Occipital lobe (tissue), 3 donors: ENCODE measurements at places on chromosomes 16 and 17. TPM values are rescaled to one million over a fixed set of nuclear protein-coding genes. Genes with fewer than 3 reads are reported as not detected.

SLC5A10 gene
- not detected for total RNA-seq

KRT10 gene
- total RNA-seq = 1.9 TPM

TEN1 gene
- total RNA-seq = 7.3 TPM

KRTAP9-8 gene
- not detected for total RNA-seq

C1QL1 gene
- total RNA-seq = 4.1 TPM

DNA sequence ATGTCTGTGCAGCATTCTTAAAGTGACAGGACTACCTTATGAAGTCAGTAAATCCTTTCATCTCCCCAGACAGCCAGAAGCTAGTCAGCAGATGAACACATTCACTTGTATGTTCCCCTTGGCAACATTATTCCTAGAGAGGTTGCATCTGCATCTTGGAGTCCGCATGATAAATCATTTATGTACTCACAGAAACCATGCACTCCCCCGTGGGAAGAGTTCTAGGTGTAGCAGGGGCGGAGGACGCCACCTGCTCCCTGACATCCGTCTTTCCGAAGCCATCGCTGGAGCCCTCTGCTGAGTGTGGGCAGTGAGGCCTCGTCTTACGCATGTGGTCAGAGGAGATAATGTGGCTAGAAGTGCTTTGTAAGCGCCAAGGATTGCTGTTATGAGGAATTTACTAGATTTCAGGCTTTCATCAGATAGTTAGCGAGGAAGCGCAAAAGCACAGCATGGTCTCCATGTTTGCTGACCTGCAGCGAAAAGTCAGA lies 144.5 kb downstream of the RPTOR start:
- DNase-seq = no peak

DNA sequence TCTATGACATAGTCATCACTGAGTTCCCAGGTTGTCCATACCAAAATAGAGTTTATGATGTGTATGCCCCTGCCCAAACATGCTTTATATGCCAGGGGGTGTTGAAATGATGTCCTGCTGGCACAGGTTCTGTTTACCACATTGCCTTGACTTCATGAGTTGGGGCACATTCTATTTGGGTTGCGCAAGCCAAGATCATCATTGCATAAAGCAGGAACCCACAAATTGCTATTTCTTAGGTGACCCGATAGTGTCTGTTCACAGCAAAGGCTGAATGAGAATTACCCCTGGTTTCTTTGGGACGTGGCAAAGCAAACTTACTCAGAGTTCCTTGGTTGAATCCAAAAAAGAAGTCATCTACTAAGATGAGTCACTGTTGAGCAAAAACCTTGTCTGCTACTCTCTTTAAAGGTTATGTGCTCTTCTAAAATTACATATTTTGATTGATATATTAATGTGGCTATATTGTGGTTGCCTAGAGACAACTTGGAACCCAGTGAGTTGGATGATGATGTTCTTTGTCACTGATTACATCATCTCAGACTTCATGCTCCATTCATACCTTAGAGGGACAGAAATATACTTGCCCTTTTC lies 912.6 kb upstream of the SOX9 start:
- DNase-seq = no peak

DNA sequence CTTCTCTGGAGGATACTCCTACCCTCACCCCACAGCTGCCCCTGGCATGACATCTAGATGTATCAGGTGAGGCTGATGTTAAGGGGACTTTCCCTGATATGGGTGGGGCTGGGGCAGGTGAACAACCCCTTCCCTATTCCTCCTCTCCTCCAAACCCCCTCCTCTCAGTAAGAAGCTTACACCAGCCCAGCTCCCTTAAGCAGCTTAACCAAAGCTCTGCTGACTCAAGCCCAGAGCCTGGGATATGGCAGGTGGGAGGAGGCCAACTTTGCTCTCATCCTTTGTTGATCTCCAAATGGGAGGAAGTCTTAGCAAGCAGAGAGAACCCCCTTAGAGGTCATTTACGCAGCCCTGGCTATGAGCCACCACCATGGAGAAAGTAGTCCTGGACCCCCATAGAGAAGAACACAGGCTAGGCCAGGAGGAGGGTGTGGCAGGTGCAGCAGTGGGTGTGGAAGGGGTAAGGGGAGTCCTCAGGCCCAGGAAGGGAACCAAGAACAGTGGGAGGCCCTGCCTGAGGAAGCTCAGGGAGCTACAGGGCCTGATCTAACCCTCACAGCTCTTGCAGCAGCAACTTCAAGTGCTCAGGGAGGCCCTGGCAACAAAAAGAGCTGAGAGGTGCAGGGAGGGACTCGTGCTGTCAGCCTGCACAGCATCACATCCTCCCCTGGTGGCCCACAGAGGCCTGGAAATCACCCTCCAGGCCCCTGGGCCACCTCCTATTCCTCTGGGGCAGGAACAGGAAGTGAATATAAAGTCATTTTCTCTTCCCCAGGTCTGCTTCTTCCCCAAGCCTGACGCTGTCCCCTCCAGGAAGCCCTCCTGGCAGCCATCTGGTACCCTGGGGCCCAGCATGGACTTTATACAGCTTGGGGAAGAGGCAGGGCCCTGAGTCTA lies 2.9 kb downstream of the UNC119 start:
- DNase-seq = no peak

- DNase-seq = no peak
These were observed 21.7 kb downstream of the ANKRD40CL start for GRCh38 chr17:50745631-50746030.

DNA sequence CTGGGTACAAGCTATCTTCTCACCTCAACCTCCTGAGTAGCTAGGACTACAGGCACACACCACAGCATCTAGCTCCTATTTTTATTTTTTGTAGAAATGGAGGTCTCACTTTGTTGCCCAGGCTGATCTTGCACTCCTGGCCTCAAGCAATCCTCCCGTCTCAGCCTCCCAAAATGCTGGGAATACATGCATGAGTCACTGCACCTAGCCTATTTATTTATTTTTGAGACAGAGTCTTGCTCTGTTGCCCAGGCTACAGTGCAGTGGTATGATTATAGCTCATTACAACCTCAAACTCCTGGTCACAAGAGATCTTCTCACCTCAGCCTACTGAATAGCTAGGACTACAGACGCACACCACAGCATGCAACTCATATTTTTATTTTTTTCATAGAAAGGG lies 40.1 kb upstream of the RGS9 start:
- no peak for DNase-seq

DNA sequence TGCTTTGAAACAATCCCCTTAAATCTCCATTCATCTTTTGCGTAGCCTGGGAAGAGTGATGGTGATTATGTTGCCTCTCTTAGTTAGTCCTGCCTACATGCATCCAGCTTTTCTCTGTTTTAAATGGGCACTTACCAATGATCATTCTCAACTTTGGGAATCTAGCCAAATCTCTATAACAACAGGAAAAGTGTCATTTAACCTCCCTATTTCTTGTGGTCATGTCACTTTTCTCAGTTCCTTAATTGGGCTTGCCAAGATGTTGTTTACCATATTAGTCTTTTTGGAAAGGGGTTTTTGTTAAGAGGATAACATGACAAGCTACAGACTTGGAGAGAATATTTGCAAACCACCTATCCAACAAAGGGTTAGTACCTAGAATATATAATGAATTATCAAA lies 15.6 kb upstream of the CLEC10A start:
- no peak for DNase-seq

GRCh38 chr17:18932360-18933055 lies 19.5 kb upstream of the SLC5A10 start:
- no peak for DNase-seq

DNA sequence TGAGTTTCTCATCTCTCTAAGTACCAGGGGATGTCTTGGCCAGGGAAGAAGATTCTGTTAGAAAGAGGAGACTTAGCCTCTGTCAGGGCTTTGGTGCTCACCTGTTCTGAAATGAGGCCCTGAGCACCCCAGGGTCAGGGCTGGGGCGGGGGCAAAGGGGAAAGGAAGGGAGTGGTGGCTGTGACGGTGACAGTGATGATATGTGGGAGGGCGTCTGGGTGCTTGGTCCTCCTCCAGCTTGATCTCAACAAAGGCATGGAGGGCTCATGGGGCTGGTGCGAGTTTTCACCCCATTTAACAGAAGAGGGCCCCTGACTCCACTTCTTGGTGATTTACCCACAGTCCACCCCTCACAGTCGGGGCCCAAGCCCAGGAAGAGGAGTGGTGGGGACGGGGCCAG lies 15.1 kb downstream of the SOX8 start:
- DNase-seq = no peak

DNA sequence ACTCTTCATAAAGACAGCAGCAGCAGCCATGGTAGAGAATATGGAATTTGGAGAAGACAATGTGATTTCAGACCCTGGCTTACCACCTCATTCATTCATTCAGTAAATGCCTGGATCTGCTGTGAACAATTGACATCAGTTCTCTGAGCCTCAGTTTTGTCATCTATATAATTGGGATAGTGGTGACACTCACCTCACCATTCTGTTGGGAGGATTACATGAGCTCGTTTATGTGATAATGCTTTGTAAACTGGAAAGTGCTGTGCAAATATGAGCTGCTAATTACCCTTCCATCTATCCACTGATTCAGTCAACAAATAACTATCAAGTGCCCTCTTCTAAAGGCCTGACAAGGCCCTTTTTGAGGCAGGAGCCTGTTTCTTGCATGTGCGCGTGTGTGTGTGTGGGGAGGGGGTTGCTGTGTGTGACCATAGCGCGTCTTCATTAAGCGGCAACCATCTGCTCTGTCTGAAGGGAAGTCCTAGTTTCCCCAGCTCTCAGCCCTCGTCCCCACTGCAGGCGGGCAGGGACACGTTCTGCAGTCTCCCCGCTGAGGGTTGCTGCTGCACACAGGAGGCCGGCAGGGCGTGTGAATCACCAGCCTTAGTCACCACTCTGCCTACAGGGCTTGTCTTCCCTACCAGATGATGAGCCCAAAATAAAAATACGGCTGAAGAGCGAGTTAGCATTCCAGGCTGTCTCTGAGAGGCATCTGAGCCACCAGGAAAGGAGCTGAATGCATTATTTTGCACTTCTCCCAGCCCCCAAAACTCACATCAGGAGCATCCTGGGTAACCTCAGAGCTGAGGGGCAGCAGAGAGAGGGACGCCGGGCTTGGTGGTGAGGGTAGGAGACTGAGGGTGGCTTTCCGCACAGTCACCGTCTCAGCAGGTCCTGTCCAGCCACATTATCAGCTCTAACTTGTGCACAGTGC lies 19.9 kb downstream of the ARL4D start:
- DNase-seq = peak; percentile 85

- no peak for DNase-seq
These were observed 102.8 kb downstream of the FOXL1 start for GRCh38 chr16:86681031-86681756.

DNA sequence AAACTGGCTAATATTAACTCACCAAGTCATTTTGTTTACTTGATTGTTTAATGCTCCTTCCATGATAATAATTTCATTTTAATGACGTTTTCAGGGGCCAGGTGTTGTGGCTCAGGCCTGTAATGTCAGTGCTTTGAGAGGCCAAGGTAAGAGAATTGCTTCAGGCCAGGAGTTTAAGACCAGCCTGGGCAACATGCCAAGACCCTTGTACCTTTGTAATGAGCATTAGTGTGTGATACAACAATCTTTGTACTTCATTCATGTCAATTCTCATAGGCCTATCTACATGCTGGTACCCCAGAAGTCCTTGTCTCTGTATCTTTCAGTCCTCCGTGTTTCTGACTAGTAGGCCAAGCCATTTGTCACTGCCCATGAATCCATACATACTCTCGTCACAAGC lies 296.9 kb downstream of the ZFHX3 start:
- DNase-seq = no peak

- no peak for DNase-seq
These were observed 4.3 kb upstream of the CCL22 start for GRCh38 chr16:57354311-57354710.

DNA sequence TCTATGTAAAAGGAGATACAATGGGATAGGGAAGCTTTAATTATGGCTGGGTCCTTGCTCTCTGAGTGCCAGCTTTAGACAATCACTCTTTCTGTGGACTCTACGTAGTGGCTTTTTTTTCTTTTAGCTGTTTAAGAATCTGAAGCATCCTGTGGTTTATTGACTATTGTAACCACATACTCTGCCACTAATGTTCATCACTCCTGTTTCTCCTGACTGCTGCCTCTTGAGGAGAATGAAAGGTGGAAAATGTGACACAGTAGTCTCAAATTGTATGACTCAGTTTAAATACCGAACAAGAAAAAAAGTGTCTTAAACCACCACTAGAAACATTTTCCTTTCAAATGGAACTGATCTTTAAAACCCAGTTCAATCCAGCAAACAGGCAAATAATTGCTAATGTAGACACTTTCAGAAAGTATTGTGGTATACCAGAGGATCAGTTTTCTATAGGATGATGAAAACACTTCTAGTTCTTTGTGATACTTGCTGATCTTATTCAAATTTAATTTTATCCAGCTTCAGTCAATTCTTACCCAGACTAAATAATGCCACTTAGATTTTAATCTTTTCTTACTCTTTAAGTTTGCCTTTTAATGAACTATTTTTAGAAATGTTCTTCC lies 302.7 kb upstream of the PMFBP1 start:
- no peak for DNase-seq

DNA sequence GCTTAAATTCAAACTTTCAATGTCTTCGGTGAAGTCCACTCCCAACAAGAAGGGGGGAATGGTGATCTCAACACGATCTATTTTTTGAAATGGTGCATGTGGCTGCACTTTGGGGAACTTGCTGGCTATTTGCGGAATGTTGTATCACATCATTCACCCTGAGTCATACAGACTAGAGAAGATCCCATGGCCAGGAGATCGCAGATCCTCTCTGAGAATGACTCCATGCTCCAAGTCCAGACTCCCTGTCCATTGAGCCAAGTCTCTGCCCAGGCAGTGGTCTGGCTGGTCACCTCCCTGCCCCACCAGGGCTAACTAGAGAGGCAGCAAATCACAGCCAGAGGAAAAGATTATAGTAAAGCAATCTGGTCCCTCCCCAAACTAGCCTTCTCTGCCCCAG lies 120.6 kb downstream of the XYLT1 start:
- no peak for DNase-seq

DNA sequence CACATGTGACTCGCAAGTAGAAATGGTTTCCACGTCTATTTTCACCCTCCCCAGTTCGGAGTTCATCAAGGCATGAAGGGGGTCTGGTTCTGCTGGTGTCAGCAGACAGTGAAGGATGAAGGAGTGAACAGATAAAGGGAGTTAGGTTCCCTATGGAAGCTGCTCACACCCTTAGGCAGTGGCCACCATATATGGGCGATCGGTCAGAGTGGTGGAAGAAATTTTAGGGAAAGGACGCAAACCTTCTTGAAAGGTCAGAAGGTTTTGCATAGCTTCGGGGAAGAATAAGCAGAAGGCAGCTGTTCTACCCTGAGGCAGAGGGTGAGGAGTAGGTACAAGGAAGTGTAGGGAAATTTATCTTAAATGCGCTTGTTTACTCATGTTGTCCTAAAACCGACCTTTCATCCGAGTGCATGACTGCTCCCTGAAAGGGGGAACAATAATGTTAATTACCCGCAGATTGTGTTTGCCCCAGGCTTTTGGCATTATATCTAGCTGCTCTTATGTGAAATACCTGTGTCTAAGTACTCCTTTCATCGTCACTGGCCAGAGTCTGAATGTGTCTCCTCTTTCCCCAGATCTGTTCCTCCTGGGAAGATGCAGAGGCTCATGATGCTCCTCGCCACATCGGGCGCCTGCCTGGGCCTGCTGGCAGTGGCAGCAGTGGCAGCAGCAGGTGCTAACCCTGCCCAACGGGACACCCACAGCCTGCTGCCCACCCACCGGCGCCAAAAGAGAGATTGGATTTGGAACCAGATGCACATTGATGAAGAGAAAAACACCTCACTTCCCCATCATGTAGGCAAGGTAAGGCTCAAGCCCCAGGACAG lies 12.5 kb downstream of the CDH5 start:
- DNase-seq = no peak
